Transverse colon (tissue), 4 donors: ENCODE measurements at places on chromosomes 16 and 17. TPM values are rescaled to one million over a fixed set of nuclear protein-coding genes. Genes with fewer than 3 reads are reported as not detected.

Gene RAB37
- total RNA-seq, result 5.2 TPM

Gene SULT1A4
- total RNA-seq, result not detected

Gene CFAP52
- not detected for total RNA-seq

Gene FAHD1
- 96.9 TPM for total RNA-seq

Gene POLDIP2
- total RNA-seq, result 95.3 TPM

Gene CAPN15
- 108 TPM for total RNA-seq

Gene CACNG5
- not detected for total RNA-seq

GRCh38 chr16:49534901-49535610 lies 161.5 kb downstream of the C16orf78 start:
- no peaks in the 10 kb centered on the region for H3K27me3 ChIP-seq
- no peaks in the 10 kb centered on the region for H3K36me3 ChIP-seq
- DNase-seq, result no peak
- no peak overlapping the region for H3K4me3 ChIP-seq
- no peak overlapping the region for H3K27ac ChIP-seq
- no peaks in the 10 kb centered on the region for H3K4me1 ChIP-seq

DNA sequence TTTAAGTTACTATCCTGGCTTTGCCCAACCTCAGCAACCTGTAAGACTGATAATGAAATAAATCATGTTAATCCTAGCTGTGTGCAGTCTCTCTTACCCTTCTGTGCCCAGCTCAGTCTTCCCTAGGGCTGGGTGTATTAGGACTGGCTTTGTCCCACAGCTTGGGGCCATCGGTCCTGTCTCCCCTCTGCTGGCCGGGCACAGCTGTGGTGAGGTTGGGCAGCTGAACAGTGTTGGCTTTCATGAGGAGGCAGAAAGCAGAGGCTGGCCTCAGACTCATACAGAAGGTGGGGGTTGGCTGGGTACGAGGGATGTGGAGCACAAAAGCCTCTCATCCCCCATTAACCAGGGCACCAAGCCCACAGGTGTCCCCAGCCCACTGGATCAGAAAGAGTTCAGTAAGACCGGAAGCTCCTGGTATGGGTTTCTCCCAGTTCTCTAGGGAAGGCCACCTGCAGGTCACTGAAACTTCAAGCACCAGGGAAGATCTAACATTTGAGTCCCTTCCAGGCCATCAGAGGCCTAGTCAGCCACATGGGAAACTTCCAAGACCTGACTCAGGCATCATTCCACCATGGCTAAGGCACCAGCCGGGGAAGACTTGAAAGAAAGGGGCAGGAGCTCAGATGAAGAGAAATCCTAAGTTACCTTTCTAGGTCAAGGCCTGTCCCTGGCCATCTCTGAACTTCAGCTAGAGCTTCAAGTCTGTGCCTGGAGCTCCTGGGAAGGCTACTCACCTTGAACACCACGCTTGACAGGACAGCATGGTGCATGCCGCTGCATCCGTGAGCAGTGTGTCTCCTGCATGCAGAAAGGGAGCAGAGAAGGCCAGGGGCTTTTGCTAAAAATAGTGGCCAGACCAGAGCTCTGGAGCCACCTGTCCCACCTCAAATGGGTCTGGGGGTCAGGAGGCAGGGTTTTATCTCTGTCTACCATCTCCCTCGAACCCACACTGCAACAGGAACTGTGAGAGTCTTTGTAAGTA lies 8.8 kb downstream of the CNP start:
- H3K4me3 ChIP-seq, result no peak overlapping the region
- H3K4me1 ChIP-seq, result no peaks in the 10 kb centered on the region
- peaks cover 50% of the 10 kb centered on the region for H3K36me3 ChIP-seq
- no peak for DNase-seq
- no peaks in the 10 kb centered on the region for H3K27me3 ChIP-seq

DNA sequence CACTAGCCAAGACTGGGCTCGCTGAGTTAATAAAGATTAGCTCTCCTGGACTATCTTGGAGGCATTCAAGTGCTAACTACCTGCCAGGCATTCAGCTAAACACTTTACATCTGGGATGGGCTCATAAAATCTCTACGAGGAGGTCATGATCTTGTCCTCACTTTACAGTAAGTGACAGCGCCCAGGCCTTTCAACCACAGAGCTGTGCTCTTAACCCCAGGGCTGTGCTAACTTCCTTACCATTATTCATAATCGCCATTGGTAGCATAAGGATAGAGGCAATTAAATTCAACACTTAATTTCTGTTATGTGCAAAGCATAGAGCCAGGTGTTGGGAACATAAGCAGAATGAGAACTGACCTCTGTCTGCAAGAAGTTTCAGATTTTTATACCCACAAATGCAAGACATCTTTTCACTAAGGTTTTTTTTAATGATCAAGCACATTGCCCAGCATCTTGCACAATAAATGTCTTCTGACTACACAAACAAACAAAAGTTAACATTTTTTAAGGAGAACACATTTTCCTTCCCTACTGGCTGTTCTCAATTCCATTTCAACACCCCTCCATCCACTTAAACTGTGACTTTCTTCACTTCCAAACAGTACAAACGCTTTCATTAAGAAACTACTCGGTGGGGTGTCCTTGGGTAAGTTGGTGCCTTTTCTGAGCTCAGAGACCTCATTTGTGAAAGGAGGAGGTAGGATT lies 172.3 kb downstream of the C16orf78 start:
- no peak overlapping the region for H3K27ac ChIP-seq
- no peak overlapping the region for H3K4me3 ChIP-seq
- no peak for DNase-seq
- no peaks in the 10 kb centered on the region for H3K4me1 ChIP-seq

DNA sequence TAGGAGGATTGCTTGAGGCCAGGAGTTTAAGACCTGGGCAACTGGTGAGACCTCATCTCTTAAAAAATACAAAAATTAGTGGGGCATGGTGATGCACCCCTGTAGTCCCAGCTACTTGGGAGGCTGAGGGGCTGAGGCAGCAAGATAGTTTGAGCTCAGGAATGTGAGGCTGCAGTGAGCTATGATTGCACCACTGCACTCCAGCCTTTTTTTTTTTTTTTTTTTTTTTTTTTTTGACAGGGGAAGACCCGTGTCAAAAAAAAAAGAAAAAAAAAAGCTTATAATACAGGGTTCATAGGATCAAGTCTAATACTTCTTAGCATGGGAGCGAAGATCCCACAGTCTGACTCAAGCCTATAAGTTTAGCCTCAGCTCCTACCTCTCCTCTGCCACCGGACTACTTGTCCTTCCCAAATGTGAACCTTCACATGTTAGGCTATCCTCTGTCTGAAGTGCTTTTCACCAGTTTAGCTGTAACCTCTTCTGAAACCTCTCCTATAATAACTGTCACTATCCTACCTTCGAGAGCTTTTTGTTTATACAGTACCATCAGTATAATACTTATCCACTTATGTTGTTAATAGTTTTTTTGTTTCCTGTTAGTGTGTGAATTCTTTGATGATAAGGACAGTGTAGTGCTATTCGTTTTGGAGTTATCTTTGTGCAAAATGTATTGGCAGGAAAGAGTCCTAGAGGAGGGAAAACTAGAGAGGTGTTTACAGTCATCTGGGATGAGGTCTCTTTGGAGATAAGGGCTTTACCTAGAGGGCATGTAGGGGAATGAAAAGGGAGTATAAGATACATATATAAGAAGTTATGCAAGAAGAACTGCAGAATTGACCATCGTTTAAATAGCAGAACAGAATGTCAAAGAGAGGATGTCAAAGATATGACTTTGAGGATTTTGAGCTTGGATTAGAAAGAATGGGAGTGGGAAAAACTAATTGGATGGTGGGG lies 15.5 kb downstream of the CPD start:
- no peak overlapping the region for H3K27ac ChIP-seq
- H3K36me3 ChIP-seq, result no peaks in the 10 kb centered on the region
- H3K4me1 ChIP-seq, result no peaks in the 10 kb centered on the region
- H3K27me3 ChIP-seq, result no peaks in the 10 kb centered on the region
- DNase-seq, result no peak

DNA sequence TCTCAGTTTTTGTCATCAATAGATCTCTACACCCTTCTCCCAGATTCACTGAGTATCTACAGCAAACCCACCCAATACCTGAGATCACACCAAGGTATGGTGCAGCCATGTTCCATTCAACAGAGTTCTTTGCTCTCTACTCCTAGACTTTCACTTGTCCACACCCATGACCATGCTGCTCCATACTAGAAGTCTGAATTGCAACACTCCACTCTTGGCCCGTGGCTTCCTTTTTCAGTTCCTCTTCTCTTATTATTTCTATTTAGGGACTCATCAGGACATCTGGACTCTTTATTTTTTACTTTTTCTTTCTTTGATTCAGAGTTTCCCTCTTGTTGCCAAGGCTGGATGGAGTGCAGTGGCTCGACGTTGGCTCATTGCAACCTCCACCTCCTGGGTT lies 37.1 kb downstream of the YWHAE start:
- no peak overlapping the region for H3K4me3 ChIP-seq
- peaks cover 22% of the 10 kb centered on the region for H3K36me3 ChIP-seq
- DNase-seq, result peak; percentile 42
- peaks cover 46% of the 10 kb centered on the region for H3K4me1 ChIP-seq
- H3K27ac ChIP-seq, result peak overlapping the region; percentile 7

DNA sequence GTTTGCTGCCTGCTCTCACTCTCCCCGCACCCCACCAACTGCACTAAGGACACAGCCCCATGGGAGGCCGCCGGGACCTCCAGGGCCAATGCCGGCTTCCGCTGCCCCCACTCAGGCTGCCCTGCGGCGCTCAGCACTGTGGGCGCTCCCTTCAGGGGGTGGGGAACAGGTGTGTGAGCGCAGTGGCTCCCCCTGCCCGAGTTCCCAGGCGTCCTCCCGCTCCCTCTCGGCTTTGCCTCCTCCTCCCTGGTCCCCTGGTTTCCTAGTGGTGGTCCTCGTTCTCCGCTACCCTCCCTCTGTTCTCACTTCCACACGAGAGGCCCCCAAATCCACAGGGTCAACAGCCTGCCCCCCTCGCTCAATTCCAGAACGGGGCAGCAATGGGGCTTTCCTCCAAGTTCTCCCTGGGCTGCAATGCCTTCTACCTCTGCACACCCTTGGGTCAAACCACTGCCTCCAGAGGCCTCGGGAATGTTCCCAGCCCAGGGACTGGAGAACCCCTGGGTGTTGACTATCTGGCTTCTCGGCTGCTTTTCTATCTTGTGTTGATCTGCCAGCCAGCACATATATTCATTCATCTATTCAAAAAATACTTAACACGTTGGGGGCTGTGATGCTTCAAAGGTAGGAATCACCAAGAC lies 9.9 kb downstream of the FOXJ1 start:
- H3K36me3 ChIP-seq, result no peaks in the 10 kb centered on the region
- no peak overlapping the region for H3K4me3 ChIP-seq
- H3K4me1 ChIP-seq, result peaks cover 12% of the 10 kb centered on the region
- no peak overlapping the region for H3K27ac ChIP-seq
- H3K27me3 ChIP-seq, result peaks cover 40% of the 10 kb centered on the region

DNA sequence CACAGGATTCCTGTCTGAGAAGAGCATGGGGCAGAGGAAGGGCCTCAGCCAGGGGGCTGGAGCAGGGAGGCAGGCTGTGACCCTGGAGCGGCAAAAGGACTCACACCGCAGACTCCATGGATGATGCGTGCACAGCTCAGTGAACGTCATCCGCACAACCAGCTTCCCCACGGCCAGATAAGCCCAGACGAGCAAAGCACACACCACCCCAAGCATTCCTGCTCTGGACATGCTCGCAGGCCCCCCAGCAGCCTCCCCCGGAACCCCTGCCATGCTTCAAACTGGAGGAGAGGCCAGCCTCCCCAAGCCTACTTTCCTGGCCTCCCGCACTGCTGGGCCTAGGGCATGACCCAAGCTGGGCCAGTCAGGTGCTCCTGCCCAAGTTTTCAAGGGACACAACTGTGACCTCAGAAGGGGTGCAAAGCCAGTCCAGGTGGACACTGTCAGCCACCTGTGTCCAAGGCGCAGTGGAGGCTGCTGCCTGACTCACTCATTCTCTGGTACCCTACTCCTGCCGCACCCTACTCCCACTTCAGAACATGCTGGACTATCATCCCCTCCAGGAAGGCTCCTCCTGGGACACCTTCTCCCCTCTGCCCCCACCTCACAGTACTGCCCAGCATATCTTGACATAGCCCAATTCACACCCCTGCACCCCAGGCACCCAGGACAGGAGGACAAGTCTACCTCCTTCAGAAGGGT lies 4.8 kb downstream of the BCAR1 start:
- peaks cover 78% of the 10 kb centered on the region for H3K4me1 ChIP-seq
- peak overlapping the region; percentile 95 for H3K27ac ChIP-seq
- no peak for DNase-seq
- H3K36me3 ChIP-seq, result no peaks in the 10 kb centered on the region
